Umbilical cord (tissue), 2 donors: ENCODE measurements at places on chromosomes 6 and 20.
A peak's percentile ranks its signal among the peaks of the same experiment; 100 is the strongest.

DNA sequence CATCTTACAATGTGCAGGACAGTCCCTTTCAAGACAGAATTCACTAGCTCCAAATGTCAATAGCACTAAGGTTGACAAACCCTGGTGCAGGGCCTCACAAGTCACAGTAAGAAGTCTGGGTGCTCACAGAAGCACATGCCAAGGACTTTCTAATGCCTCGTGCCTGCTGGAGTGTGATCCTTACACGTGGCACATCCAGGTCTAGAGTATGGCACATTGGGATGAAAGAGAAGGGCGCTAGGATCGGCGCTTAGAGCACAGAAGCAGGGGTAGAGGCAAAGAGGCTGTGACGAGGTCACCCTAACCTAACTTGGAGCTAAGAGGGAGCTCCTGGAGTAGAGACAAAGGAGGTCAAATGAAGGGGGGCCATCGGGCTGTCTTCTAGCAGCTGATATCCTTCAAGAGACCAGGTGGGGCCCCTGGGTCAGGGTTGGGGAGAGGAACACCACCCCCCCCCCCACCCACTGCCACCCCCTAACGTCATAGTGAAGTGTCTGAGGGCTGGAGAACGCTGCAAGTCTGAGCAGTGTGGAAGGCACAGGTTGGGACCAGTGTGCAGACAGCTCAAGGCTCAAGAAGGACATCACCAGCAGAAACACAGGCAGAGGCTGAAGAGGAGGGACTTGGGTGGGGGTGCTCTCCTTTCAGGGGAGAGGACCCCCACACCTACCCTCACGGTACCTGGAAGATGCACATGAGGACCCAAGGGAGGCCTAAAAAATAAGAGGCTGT is 97.8 kb upstream of the MRPS10 start:
- DNase-seq, result no peak

GRCh38 chr6:79076160-79076559 is 1.9 kb downstream of the PHIP start:
- peak; percentile 33 for DNase-seq

DNA sequence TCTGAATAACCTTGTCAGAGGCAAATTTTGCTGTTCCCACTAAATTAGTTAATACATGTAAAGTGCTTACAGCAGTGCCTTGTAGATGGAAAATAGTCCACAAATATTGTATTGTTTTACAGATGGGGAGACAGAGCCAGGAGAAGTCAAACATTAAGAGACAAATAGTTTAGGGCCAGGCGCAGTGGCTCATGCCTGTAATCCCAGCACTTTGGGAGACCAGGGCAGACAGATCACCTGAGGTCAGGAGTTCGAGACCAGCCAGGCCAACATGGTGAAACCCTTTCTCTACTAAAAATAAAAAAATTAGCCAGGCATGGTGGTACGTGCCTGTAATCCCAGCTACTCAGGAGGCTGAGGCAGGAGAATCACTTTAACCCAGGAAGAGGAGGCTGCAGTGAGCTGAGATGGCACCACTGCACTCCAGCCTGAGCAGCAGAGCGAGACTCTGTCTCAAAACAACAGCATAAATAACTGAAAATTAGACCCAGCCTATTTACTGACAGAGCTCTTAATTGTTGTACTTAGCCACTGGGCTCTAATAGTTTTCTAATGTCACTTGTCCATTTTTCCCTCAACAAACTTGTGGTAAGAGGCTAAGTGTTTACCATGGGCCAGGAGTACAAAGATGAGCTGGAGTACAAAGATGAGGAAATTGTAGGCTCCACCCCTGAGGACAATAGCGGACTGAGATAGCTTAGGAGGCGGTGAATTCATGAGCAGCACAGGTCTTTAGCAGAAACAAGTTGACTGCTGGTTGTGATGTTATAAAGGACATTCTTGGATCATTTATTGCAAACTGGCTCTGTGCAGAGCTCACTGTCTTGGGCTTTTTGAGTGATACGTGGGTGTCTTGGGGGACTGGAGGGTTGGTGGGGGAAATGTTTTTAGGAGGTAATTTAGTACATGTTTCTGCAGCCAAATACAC is 6.4 kb downstream of the ZSWIM3 start:
- DNase-seq, result no peak

- DNase-seq, result no peak
Observed at GRCh38 chr20:3670511-3670910, 7.3 kb upstream of the GFRA4 start.

DNA sequence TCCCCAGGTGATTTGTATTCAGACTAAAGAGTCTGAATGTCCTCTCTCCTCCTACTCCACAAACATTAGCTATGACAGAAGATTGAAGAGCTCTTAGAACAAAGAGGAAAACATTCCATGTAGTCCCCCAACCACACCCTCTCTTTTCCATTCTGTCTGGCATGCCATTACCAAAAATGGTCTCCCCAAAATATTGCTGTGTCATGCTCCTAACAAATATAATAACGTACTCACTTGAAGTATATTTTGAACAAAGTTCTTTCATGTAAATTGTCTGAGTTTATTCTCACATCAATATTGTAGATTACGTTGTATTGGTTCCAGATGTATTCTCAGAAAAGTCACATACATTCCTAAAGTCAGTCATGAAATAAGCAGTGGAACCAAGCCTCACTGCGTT is 467.3 kb upstream of the IRAK1BP1 start:
- no peak for DNase-seq

GRCh38 chr20:1838556-1839279 is 56.5 kb upstream of the SIRPA start:
- DNase-seq, result no peak

DNA sequence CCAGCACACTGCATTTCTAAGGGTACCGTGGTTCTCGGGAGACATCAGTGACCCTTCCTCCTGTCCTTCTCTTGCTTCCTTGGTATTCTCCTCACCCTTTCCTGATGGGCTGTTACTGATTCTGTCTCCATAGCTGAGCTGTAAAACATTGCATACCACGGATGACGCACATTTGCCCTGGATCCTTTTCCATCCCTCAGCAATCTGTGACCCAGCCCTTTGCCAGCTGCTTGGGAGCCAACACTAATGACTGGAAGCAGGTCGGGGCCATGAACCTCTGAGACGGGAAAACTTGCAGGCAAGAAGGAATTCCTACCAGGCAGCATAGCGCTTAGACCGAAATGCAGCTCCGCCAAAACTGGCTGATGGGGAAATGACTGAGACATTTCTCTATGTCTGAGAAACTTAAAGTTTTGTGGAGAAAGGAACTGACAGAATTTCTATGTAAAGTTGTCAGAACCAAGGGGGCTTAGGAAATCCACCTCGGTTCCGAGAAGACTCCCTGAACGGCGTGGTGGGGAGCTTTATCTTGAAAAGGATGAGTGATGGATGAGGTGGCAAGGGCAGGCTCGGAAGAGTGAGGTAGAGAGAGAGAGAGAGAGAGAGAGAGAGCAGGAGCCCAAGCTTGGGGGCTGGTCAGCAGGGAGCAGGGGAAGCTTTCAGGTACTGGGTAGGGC is 19.2 kb downstream of the TUBB2B start:
- DNase-seq, result peak; percentile 84

DNA sequence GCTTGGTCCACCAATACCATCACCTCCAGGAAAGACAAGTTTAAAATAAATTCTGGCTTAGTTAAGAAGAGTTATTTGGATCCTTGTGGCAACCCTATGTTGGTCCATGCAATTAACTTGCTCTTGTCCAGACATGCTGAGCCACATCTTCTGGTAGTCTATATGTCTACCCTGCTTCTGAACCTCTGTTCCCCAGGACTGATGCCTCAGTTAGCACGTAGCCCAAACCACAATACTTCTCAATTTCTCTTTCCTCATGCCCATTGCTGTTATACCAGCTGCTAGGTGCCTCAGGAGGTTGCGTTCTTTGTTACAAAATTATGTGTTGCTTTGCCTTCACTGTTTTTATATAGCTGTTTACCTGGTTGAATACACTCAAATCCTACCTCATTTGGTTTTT is 116.4 kb upstream of the KCNQ5 start:
- DNase-seq, result no peak

GRCh38 chr6:25835442-25836283 is 3.8 kb upstream of the SLC17A1 start:
- peak; percentile 85 for DNase-seq

GRCh38 chr20:39849664-39850063 is 839.4 kb downstream of the MAFB start:
- DNase-seq, result peak; percentile 98

DNA sequence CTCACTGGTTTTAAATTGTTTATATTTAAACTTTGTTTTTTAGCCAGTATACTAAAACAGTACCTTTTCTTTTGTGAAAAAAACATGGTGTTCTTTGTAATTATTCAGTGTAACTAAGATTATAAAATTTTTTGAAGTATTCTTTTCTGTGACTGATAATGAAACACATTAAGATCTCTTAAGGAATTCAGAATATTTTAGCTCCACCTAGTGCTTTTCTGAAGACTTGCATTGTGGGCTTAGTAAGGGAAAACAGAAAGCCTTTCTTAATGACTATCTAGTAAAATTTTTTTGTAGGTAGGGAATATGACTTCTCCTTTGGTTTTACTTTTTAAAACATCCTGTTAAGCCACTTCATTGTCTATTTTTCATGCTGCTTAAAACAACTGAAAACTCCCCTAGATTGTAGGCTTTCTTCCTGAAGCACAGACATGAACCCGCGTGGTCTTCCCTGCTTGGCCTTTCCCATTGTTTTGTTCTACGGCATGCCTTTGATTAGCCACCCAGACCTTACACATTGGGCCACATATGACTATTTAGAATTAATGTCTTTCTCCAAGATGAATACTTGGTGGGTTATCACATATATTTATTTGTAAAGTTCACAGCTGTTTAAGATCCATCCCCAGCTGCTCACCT is 72.1 kb downstream of the AFDN start:
- DNase-seq, result peak; percentile 54
